ENCODE measurements at places on chromosomes 16 and 17. TPM values are rescaled to one million over a fixed set of nuclear protein-coding genes. Genes with fewer than 3 reads are reported as not detected.

The ERN2 gene
- total RNA-seq: not detected

The PGS1 gene
- total RNA-seq: 19.3 TPM

The CLEC19A gene
- not detected for total RNA-seq

The CCDC200 gene
- not detected for total RNA-seq

The GSDMA gene
- not detected for total RNA-seq

The RHBDL1 gene
- 0.50 TPM for total RNA-seq

The NPIPB13 gene
- total RNA-seq: not detected

The RASD1 gene
- 0.84 TPM for total RNA-seq

The CHAD gene
- total RNA-seq: not detected

The CES5A gene
- not detected for total RNA-seq

The TEKT3 gene
- not detected for total RNA-seq

The MPV17L gene
- 0.59 TPM for total RNA-seq

The FZD2 gene
- total RNA-seq: 44.7 TPM

The ALDH3A1 gene
- not detected for total RNA-seq

The TBC1D3C gene
- not detected for total RNA-seq

The CLEC3A gene
- total RNA-seq: not detected

The TMC8 gene
- total RNA-seq: 0.17 TPM

The AGRP gene
- not detected for total RNA-seq

The KRTAP2-1 gene
- total RNA-seq: not detected

The KRT36 gene
- total RNA-seq: not detected

The SLX1A gene
- 42.2 TPM for total RNA-seq

The TPSG1 gene
- total RNA-seq: not detected

The CUEDC1 gene
- total RNA-seq: 12.5 TPM

The DNAAF1 gene
- total RNA-seq: not detected

The PLD2 gene
- total RNA-seq: 14.3 TPM

The CDRT15 gene
- not detected for total RNA-seq

The LLGL2 gene
- total RNA-seq: 0.30 TPM

The FBXW10 gene
- total RNA-seq: not detected

The POLR3K gene
- total RNA-seq: 7.9 TPM

The EDC4 gene
- total RNA-seq: 48.5 TPM

The ABCC12 gene
- not detected for total RNA-seq

The SPPL2C gene
- total RNA-seq: not detected

The MYO19 gene
- 61.9 TPM for total RNA-seq

The TNFRSF13B gene
- total RNA-seq: not detected

The SHCBP1 gene
- total RNA-seq: 29.9 TPM

The KRTAP3-1 gene
- not detected for total RNA-seq

The SLFN12 gene
- total RNA-seq: 11.6 TPM

The KRTAP4-5 gene
- not detected for total RNA-seq

The GLIS2 gene
- 3.3 TPM for total RNA-seq

The TBC1D3I gene
- under 0.01 TPM for total RNA-seq

The CLDN7 gene
- total RNA-seq: 11.3 TPM
